Thoracic aorta (tissue), 2 donors: ENCODE measurements at places on chromosomes 4 and X. TPM values are rescaled to one million over a fixed set of nuclear protein-coding genes. Genes with fewer than 3 reads are reported as not detected.

GRCh38 chr4:163612762-163613161 lies 118.3 kb downstream of the TMA16 start:
- no peak for DNase-seq

GRCh38 chrX:110401135-110401534 lies 42.5 kb downstream of the RTL9 start:
- no peak for DNase-seq

GRCh38 chr4:141409556-141409955 lies 188.9 kb downstream of the ZNF330 start:
- no peak for DNase-seq

GRCh38 chr4:8830611-8831200 lies 40.9 kb downstream of the HMX1 start:
- no peak for DNase-seq

DNA sequence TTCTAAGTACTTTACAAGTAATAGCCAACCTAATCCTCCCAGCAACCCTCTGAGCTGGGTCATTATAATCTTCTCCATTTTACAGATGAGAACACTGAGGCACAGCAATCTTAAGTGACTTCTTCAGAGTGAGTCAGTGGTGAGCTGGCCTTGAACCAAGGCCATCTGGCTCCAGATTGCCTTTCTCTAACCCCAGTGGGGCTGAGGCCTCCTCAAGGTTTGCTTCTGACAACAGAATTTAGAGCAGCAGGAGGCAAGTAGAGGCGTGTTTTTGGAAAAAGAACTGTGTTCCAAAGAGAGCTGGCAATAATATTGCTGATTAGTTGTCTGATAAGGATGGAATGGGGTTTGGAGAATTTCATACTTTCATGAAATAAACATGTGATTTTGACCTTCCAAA lies 41.2 kb downstream of the PIR start:
- no peak for DNase-seq

DNA sequence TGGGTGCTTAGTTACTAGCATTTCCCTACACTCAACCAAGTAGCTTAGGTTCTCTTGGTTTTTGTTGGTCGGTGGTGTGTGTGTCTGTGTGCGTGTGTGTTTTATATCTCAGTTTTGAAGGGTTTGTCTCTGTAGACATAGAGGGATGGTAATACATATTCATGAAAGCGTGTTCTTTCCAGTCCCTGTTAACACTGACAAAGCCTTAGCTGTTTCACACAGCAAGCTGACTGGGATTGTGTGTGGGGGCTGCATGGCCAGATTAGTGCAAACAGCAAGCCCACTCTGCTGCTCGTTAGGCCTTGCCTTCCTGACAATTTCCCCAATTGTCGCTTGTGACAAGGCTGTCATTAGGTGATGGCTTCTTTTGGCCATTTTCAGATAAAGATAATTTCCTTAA lies 43.9 kb downstream of the ALPK1 start:
- DNase-seq = no peak

DNA sequence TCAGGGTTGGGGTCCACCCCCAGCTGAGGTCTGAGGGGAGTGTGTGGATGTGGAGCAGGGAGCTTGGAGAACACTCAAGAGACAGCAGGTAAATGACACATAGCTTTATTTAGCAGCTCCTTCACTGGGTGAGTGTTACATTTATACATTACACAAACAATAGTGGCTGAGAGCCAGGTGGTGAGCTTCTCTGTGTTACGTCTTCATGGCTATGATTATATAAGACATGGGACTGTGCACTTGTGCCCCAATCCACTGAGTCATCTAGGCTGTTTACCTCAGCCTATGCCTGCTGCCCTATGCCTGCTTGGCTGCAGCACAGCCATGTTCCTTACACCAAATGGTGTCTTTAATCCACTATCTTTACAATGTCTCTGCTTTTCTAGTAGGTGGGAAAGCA lies 459.6 kb downstream of the AFF2 start:
- DNase-seq = no peak

DNA sequence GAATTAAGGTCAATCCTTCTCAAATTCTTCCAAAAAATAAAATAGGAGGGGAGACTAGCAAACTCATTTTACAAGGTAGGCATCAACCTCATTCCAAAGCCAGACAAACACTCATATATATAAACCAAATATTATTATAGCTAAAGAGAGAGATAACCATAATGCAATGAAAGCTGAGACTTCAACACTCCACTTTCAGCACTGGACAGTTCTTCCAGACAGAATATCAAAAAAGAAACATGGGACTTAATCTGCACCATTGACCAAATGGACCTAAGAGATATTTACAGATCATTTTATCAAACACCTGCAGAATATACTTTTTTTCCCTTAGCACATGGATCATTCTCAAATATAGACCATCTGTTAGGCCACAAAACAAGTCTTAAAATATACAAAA lies 15.5 kb upstream of the EDA2R start:
- DNase-seq = no peak

The STAP1 gene
- 0.81 TPM for total RNA-seq

The PQBP1 gene
- 37.5 TPM for total RNA-seq

The CXCL13 gene
- total RNA-seq = not detected
